Erythroblast (primary cell): ENCODE measurements at places on chromosomes 5 and 9.
A peak's percentile ranks its signal among the peaks of the same experiment; 100 is the strongest.

DNA sequence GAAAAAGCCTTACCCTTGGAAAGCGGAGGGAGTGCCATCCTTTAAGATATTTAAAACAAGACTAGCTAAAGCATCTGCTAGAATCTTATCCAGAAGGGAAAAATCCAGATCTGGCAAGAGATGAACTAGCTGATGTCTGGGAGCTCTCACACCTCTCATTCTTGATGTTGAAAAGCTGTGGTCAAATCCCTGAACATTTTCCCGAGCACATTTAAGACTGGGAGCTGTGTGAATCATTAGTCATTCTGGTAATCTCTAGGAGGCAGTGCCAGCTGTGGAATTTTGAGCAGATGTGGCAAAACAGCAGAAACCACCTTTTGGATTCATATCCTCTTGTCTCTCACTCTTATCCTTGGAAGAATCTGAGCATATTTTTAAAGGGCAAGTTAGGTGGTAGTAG, 218.0 kb downstream of the MAN2A1 start:
- no peak for DNase-seq

DNA sequence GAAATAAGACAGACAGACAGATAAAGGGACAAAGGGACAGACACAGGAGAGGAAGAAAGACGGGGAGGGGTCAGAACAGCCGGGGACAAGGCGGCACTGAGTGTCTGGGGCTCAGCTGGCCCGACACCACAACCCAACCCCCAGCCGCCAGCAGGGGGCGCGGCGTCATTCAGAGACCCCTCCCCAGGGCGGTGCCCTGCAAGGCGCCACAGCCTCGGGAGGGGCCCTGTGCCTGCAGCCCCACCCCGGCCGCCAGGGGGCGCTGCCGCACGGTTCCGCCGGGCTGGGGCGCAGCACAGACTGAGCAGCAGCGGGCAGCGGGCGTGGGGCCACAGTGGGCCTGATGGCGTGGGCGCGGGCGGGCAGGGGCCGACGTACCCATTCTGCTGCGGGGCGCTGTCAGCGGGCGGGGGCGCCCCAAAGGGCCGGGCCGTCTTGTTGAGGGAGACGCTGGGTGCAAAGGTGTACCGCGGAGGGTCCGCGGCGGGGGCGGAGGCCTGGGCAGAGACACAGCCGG, 5.9 kb downstream of the PDLIM7 start:
- peak; percentile 85 for DNase-seq

GRCh38 chr9:74458832-74459231, 38.3 kb upstream of the RORB start:
- no peak for DNase-seq

- no peak for DNase-seq
These were observed 451.6 kb downstream of the CDH18 start for GRCh38 chr5:19536387-19536786.

DNA sequence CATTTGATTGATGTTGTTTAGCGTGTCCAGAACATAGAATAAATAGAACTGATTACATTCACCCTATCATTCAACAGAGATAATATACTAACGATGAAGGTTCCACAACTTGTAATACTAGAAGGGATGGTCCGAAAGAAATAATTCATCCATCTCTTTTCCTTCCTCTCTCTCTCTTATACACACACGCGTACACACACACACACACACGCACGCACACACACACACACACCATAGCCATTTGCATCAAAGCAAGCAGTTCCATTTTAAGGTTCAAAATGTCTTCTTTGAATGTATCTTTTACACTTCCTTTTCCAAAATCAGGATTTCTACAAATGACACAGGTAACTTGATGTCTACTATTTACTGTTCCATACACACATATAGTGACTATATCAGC, 887 bp downstream of the GDA start:
- no peak for DNase-seq

DNA sequence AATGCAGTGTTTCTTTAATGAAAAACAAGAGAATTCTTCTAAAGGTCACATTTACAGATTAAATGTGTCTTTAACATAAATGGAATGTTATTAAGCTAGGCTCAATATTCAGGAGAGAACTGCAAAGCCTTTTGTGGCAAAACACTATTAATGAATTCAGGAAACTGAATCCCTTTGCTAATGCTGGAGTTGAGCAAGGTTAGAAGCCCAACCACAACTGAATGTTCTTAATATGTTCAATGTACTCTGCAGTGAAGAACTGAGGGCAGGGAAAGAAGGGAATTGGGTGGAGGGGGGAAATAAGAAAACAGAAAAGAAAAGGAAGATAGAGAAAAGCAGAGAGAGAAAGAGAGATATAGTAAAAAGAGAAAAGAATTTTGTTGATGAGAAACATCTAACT, 276.7 kb upstream of the TMEM161B start:
- no peak for DNase-seq

DNA sequence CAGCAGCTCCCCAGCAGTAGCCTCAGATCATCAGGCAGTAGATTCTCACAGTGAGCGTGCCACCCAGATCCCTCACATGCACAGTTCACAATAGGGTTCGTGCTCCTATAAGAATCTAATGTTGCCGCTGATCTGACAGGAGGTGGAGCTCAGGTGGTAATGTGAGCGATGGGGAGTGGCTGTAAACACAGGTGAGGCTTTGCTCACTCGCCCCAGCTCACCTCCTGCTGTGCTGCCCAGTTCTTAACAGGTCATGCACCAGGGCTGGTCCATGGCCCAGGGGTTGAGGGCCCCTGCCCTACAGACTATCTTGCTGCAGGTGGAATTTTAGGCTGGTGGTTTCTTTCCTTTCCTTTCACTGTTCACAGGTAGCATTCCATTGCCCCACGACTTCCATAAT, 100.2 kb downstream of the MRPL36 start:
- DNase-seq = no peak

DNA sequence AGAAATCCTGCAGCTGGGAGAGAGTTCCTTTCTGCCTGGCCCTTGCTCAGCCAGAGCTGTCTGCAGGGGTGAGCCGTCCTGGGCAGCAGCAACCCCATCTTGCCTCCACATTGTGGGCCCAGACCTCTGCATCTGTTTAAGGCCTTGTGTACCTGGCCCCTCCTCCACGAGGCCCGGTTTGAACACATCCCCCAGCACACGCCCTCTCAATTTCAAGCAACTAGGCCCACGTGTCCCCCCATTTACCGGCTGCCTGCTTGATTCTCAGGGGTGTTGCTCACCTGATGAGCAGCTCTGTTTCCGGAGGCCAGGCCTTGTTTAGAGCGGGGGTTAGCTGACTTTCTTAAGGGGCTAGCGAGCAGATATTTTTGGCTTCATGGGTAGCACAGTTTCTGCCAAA, 181.8 kb downstream of the HSPA4 start:
- no peak for DNase-seq

DNA sequence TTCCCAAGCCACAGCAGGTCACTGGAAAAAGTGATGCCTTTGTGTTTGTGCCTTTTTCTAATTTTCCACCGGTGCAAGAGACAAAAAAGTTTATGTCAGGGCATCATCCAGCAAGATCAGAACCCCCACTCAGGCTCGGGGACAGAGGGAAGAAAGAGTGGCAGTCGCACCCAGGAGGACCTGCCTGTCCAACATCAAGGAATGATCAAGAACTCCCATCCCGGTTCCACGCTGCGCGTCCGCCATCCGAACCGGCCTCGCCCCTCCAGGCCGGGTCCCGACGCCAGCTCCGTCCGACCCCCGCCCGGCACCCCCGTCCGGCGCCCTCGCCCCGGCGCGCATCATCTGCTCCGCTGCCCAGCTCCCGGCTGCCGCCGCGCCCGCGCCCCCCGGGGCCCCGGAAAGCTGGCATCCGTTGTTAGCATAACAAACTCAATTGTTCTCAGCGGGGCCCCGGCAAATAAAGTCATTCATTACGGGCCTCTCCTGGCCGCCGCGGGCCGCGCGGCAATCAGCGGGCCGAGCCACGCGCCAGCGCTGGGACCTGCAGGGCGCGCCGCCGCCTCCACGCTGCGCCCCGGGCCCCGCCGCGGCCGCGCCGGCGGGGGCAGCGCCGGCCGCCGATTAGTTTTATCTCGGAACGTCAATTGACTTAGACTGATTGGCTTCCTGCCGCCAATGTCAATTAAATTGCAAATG, 48.1 kb downstream of the PAX5 start:
- peak; percentile 6 for DNase-seq

DNA sequence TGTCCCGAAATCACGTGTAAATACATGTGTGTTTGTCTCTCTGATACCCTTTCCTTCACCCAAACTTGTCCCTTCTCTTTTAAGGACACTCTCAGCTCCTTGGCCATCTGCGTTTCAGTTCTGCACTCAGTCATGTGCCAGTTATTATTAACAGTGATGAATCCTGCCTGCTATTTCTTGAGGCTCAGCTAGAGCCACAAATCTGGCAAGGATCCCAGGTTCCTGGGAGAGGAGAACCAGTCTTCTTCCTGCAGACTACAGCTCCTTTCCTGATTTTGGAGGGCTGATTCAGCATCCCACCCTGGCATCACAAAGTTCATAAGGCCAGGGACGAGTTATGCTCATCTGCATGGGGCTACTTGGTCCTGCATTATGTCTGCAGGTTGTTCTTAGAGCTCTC, 5.6 kb downstream of the MAMDC2 start:
- no peak for DNase-seq

- no peak for DNase-seq
These were observed 211.7 kb downstream of the ENC1 start for GRCh38 chr5:74428876-74429275.

DNA sequence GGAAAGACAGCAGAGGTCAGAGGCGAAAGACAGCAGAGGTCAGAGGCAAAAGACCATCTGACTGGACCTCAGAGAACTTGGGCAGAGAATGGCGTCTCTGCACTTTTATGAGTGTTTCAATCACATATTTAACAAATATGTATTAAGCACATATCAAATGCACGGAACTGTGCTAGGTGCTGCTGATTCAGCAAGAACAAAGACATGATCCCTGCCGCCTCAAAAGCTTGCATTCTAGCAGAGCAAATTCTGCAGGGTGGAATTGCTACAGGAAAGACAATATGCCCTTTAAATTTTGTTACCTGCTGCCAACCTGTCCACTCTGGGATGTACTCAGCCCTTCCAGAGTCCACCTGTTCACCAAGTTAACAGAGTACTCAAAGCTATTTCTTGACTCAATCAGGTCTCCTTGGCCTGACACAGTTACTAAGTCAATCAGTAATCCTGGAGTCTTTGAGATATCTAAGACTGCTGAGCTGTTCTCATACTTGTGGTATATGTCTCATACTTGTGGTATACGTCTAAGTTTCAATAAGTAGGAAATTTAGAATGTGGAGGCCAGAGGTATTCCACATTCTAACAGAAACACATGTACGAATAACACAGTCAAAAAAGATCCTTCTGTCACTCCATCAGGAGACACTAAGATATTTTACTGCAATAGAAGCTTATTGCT, 131.8 kb downstream of the GNAQ start:
- no peak for DNase-seq

- no peak for DNase-seq
These were observed 18.0 kb downstream of the DAPK1 start for GRCh38 chr9:87515588-87516221.

- no peak for DNase-seq
These were observed 18.6 kb downstream of the CNTFR start for GRCh38 chr9:34570809-34571480.

DNA sequence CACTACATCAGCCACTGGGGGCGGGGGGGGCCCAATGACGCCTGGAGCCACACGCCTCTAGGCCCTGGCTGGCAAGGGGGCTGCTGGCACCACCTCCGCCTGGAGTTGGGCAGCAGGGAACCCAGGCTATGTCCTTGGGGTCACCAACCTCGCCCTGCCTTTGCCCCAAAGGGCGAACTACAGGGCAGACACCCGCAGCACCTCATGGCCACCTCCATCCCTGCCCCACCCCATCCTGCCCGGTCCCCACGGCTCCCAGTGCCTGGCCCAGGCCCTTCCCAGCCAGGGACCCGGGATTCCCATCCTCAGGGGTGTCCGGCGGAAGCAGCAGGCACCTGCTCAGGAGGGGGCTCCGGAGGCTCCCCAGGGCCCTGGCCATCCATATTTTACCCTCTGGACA, 37.0 kb downstream of the NACC2 start:
- DNase-seq = no peak

DNA sequence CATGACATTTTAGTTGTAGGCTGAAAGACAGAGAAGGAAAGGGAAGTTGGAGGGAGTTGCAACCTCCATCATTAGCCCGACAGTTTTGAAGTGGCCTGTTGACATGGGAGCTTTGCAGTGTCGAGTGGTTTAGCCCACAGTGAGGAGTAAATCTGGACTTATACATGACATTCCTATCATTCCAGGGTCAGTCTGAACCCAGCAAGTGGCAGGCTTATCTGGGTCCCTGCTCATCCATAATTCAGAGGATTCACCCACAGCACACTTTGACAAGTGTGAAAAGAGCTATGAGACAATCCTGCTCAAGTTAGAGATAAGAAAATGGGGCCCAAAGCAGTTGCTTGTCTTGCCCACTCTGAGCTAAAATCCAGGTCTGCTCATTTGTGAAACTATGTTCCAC, 8.4 kb upstream of the TNC start:
- no peak for DNase-seq

DNA sequence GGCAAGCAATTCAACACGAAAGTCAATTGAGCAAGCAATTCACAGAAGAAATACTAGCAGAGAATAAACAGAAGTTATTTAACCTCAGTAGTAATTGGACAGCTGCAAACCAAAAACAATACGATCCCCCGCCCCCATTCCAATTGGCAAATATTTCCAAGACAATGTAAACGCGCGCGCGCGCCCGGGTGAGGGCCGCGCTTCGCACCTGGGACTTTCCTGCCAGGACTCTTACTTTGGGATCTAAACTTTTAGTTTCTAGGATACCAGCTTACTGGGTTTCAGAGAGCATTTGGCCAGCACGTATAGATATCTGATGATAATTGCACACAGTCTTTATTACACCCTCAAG, 8.6 kb downstream of the RUFY1 start:
- DNase-seq = peak; percentile 58

- DNase-seq = peak; percentile 43
These were observed 1.6 kb downstream of the SOWAHA start for GRCh38 chr5:132814503-132815294.

GRCh38 chr5:33720176-33720575, 171.6 kb downstream of the ADAMTS12 start:
- DNase-seq = no peak

DNA sequence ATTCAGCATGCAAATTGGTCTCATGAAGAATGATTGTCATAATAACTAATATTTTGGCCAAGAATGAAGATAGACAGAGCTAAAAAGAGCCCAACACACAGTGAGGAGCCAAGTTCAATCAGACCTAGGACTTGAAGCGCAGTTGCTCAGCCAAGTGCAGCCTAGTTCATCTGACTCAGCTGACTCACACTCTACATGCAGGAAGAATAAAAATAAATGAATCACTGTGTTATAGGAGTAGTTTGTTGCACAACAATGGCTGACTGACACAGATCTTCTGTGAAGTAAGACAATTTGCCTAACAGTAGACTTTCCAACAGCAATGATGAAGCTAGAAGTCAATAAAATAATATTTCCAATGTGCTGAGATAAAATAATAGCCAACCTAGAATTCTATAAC, 261.5 kb downstream of the CEMIP2 start:
- no peak for DNase-seq

- no peak for DNase-seq
These were observed 238.4 kb upstream of the CD180 start for GRCh38 chr5:67435032-67435431.

GRCh38 chr9:134320868-134321471, 5.3 kb upstream of the RXRA start:
- DNase-seq = no peak
